ENCODE measurements at places on chromosomes 4 and X.

GRCh38 chr4:8864912-8865680 is 6.5 kb downstream of the HMX1 start:
- no peak for DNase-seq

GRCh38 chr4:87950936-87951511 is 24.5 kb upstream of the SPP1 start:
- no peak for DNase-seq

GRCh38 chrX:19839770-19840254 is 47.6 kb downstream of the SH3KBP1 start:
- no peak for DNase-seq

- DNase-seq = no peak
Measured at GRCh38 chrX:68183612-68184214, 249.6 kb downstream of the OPHN1 start.

GRCh38 chr4:165059386-165059785 is 5.7 kb downstream of the TRIM75 start:
- DNase-seq = no peak

DNA sequence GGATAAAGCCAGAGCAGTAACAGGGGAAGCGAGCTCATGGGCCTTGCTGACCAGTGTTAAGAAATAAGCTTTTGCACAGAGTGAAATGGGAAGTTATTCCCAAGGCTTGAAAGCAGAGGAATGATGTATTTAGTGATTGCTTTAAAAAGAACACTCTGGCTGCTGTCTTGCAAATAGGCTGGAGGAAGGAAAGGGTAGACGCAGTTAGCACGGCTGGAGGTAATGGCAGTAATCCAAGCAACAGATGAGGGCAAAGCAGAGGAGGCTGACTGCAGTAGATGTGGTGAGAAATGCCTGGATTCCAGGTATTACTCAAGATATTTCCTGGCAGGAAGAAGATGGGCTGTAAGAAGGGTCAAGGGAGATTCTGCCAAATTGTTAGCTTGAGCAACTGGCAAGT is 1342.3 kb upstream of the AGA start:
- no peak for DNase-seq

DNA sequence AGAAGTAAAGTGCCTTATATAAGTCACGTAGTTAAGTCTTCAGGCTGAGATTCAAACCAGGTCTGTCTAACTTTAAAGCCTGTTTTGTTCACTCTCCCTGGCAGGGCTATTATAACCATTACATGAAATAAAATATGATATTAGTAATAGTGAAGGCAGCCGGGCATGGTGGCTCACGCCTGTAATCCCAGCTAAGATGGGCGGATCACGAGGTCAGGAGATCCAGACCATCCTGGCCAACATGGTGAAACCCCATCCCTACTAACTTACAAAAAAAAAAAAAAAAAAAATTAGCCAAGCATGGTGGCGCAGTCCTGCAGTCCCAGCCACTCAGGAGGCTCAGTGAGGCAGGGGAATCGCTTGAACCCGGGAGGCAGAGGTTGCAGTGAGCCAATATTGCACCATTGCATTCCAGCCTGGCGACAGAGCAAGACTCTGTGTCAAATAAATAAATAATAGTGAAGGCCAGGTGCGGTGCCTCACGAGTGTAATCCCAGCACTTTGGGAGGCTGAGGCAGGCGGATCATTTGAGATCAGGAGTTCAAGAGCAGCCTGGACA is 22.1 kb upstream of the SOWAHD start:
- DNase-seq = no peak

DNA sequence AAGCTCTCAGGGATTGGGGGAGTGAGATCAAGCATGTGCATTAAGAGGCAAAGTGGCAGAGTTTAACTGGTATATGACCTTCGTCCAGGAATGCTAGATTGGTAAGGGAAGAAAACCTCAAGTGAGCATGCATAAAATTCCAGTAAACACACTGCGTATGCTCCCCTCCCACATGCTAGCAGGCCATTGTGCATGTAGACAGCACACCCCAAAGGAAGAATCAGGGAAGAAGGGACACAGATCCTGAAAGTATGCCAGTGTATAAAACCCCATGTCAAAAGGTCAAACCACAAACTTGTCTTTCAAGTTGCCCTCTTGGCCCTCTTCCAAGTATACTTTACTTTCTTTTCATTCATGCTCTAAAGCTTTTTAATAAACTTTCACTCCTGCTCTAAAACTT is 405.2 kb upstream of the CNKSR2 start:
- no peak for DNase-seq

GRCh38 chr4:87103691-87104187 is 116.7 kb downstream of the KLHL8 start:
- DNase-seq = no peak

- DNase-seq = no peak
Measured at GRCh38 chr4:100130491-100130890, 59.8 kb downstream of the DDIT4L start.

- no peak for DNase-seq
Measured at GRCh38 chr4:5700459-5700858, 7.9 kb downstream of the EVC2 start.

GRCh38 chr4:94540476-94540875 is 88.7 kb downstream of the PDLIM5 start:
- no peak for DNase-seq

GRCh38 chr4:39825741-39826231 is 127.8 kb downstream of the UBE2K start:
- DNase-seq = no peak

DNA sequence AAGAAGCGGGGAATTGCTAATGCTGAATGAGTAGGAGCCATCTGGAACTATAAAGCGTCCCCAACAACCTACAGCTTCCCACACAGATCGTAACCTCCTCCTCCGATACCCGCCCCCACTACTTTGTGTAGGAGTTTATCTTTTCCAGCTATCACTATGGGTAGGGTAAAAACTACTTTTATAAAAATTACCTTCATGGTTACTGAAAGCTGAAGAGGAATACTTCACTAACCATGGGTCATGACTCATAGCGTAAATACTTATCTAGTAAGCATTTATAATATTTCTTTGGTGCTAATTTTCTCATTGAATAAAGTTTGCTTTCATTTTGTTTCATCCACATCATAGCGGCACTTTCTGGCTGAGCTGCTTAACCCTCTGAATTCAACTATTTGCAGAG is 79.4 kb upstream of the TNIP3 start:
- no peak for DNase-seq

GRCh38 chr4:101806914-101807313 is 16.4 kb downstream of the BANK1 start:
- no peak for DNase-seq

DNA sequence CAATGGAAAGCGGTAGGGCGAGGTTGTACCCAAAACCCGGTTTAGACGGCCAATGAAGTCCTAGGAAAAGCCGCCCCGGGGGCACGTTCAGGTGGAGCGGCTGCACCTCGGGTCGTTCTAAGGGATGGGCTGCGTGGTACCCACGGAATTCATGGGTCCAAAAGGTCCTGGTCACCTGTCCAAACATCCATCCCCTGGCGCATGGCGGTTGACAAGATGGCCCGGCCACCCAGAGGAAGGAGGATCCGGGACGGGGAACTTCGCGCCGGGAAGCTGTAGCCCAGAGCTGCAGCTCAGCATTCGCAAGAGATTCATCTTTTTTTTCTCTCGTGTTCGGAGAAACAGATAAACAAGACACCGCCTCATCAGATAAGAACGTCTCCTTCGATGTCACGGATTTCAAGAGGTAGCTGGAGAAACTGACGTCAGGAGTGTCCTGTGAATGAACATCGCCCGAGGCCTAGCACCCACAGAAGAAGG is 10.9 kb downstream of the PITX2 start:
- DNase-seq = no peak

- DNase-seq = peak; percentile 24
Measured at GRCh38 chr4:25970691-25971432, 56.8 kb downstream of the SMIM20 start.

DNA sequence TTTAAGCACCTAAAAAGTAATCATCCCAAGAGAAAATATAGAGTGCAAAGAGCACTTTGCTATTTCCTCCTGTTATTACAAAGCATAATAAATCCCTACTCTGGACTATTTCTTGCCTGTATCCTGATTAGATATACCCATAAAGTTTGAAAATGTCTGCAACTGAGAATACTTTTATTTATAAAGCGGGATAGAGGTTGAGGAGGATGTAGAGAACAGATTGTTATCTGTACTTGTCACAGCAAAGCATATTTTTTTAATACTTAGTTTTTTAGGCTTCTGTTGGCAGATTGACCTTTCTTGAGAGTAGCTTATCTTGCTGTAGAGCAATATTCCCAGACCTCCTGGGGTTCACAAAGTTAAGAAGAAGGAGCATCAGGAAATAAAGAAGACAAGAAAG is 396.1 kb downstream of the KCNIP4 start:
- DNase-seq = no peak

GRCh38 chr4:108555701-108556100 is 64.7 kb upstream of the RPL34 start:
- DNase-seq = no peak

DNA sequence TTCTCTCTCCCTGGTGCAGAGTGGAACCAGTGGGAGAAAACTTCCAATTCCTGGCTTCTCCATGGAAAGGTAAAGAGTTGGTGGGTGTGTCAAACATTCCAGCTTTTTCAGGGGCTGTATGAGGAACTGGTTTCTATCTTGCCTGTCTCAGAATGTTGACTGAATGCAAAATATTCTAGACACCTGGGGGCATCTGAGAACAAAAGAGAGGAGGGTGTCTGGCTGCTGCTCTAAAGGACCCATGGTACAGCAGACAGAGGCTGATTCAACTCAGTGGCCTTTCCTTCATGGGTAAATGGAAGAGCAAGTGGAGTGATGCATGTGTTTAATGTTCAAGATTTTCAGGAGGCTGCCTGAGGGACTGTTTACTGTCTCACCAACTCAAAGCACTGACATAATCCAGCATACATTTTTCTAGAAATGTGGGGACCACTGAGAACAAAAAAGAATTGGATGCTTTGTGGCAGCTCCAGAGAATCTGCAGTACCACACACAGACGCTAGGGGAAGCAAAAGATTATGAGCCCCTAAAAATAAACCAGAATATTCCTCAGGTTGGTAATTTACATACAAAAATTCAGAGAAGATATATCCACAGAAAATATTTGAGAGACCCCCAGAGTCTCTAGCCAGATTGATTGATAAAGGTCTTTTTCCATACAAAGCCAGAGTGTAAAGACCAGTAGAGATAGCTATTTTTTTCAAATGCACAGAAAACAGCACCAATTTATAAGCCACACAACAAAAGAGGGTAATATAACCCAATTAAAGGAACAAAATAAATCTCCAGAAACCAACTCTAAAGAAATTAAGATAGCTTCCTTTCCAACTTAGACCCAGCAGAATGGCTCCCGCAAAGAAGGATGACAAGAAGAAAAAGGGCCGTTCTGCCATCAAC is 48.0 kb upstream of the STARD8 start:
- DNase-seq = no peak

GRCh38 chrX:23896981-23897380 is 10.8 kb downstream of the APOO start:
- DNase-seq = no peak

DNA sequence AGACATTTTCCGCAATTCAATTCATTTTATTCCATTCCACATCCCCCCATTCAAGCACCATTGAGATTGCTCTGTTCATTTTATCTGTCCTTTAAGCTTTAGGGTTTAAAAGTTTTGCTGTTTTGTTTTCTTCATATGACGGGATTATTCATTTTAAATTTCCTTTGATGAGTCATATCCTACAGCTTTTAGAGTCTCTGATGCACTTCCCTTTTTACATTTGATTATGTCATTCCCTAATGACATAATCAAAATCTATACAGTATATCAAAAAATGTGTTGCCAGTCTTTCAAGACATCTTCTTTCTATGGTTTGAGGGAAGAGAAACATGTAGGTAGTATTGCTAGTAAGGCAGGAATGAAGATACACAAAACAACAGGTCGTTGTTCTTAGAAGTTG is 456.3 kb downstream of the PDGFC start:
- DNase-seq = no peak

- DNase-seq = no peak
Measured at GRCh38 chr4:187726485-187726884, 269.1 kb upstream of the ZFP42 start.

- DNase-seq = no peak
Measured at GRCh38 chr4:38188631-38189101, 228.5 kb downstream of the PTTG2 start.

- DNase-seq = no peak
Measured at GRCh38 chr4:70749313-70749712, 27.5 kb downstream of the RUFY3 start.

- no peak for DNase-seq
Measured at GRCh38 chrX:25290132-25290531, 274.4 kb upstream of the ARX start.

DNA sequence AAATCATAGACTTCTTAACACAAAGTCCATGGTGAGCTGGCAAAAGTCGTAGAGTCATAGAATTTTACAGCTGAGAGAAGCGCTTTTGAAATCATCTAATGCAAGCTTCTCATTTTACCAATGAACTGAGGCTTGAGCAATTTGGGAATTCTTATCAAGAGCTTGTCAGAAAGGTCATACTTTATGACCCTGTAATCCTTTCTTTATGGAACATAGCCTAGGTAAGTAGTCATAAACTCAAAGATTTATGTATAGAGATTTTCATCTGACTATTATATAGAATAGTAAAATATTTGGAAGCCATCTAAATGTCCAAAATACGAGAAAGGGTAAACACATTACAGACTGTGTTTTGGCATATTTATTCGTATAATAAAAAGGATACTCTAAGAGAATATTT is 563.5 kb downstream of the PCDH7 start:
- no peak for DNase-seq

- no peak for DNase-seq
Measured at GRCh38 chr4:8691151-8691775, 98.7 kb downstream of the CPZ start.

GRCh38 chr4:38343608-38344007 is 320.4 kb upstream of the KLF3 start:
- no peak for DNase-seq

DNA sequence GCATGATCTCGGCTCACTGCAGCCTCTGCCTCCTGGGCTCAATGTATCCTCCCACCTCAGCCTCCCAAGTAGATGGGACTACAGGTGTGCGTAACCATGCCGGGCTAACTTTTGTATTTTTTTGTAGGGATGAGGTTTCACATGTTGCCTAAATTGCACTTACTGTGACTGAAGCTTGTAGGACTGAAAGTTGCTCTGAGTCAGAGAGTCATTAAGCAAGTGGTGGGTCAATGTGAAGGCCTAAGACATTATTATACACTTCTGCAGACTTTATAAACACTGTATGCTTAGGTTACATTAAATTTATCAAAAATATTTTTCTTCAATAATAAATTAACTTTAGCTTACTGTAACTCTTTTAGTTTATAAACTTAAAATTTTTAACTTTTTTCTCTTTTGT is 170.2 kb downstream of the FAT4 start:
- no peak for DNase-seq
